ENCODE measurements at places on chromosomes 5 and 9. TPM values are rescaled to one million over a fixed set of nuclear protein-coding genes. Genes with fewer than 3 reads are reported as not detected.

Gene PTGS1
- 1.5 TPM for total RNA-seq

Gene MEGF10
- total RNA-seq: not detected

Gene CBY3
- total RNA-seq: not detected

Gene EFNA5
- total RNA-seq: 20.5 TPM

Gene AFAP1L1
- 12.0 TPM for total RNA-seq

Gene ADAMTS19
- total RNA-seq: not detected

Gene ENTREP1
- 0.70 TPM for total RNA-seq

Gene TCF7
- total RNA-seq: 10.7 TPM

Gene HRH2
- total RNA-seq: 0.38 TPM

Gene WDR36
- 13.7 TPM for total RNA-seq

Gene PFN3
- total RNA-seq: not detected

Gene CDO1
- not detected for total RNA-seq

Gene CTSV
- total RNA-seq: 13.0 TPM

Gene TSSK1B
- total RNA-seq: not detected

Gene STK32A
- total RNA-seq: 0.24 TPM

Gene PKN3
- 16.3 TPM for total RNA-seq

Gene S1PR3
- 96.4 TPM for total RNA-seq

Gene ASTN2
- total RNA-seq: 5.3 TPM

Gene DMGDH
- not detected for total RNA-seq

Gene PPP3R2
- not detected for total RNA-seq

Gene ESM1
- not detected for total RNA-seq
